ENCODE measurements at places on chromosomes 7 and 10.

DNA sequence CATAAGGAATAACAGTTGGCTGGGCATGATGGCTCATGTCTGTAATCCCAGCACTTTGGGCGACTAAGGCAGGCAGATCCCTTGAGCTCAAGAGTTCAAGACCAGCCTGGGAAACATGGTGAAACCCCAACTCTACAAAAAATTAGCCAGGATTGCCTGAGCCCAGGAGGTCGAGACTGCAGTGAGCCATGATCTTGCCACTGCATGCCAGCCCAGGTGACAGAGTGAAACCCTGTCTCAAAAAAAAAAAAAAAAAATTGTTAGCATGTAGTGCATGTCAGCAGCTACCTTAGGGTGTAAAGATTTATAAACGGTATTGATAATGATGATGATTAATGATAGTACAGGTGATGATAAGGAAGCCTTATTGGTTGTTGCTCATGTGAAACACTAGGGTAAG, 331.2 kb upstream of the FZD1 start:
- DNase-seq, result no peak

GRCh38 chr10:58217612-58218011, 50.1 kb downstream of the IPMK start:
- DNase-seq, result peak; percentile 56

DNA sequence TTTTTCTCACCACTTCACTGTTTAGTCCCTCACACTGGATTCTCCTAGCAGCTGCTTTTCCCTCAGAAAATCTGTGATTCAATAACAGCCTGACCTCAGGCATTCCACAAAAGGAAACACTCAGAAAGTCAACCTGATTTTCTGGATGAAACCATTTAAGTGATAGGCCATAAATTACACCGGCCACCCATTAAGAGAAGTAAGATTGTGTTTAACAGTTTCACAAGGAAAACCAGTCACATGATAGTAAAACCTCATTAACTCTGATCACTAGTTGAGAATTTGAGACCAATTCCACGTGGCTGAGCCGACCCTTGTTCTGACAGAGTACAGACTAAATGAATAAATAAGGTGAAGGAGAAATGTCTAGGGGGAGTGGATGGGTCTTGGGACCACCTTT, 7.7 kb downstream of the GRM8 start:
- DNase-seq, result no peak

GRCh38 chr7:75575488-75576121, 83.5 kb downstream of the SPDYE5 start:
- DNase-seq, result peak; percentile 72

- no peak for DNase-seq
Observed at GRCh38 chr10:13908475-13908874, 321.7 kb downstream of the PRPF18 start.

- DNase-seq, result peak; percentile 84
Observed at GRCh38 chr10:30111340-30112022, 52.1 kb upstream of the JCAD start.

DNA sequence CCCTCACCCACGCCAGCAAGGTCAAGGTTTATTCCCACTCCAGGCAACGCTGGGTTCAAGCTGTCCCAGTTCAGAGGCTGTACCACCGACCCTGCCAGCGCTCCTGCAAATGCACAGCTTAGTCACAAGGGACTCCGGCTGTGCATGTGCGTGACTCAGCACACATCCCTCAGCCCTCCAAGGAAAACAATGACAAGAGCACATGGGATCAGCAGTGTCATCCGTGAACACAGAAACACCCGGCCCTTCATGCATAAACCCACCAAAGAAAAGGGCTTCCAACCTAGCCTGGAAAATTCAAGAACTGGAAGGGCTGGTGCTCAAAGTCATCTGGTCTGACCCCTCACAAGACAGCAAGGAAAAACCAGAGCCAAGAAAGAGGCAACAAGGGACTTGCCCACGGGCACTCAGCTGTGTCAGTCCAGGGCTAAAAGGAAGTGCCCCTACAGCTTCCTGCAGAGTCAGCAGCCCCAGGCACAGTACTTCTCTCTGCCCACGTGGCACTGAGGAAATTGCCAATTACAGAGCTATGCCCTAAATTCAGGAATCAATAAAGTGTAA, 106.1 kb downstream of the KCNMA1 start:
- DNase-seq, result peak; percentile 93

- no peak for DNase-seq
Observed at GRCh38 chr7:30923009-30923773, 11.5 kb downstream of the AQP1 start.

- no peak for DNase-seq
Observed at GRCh38 chr7:584122-584465, 64.4 kb upstream of the PDGFA start.

DNA sequence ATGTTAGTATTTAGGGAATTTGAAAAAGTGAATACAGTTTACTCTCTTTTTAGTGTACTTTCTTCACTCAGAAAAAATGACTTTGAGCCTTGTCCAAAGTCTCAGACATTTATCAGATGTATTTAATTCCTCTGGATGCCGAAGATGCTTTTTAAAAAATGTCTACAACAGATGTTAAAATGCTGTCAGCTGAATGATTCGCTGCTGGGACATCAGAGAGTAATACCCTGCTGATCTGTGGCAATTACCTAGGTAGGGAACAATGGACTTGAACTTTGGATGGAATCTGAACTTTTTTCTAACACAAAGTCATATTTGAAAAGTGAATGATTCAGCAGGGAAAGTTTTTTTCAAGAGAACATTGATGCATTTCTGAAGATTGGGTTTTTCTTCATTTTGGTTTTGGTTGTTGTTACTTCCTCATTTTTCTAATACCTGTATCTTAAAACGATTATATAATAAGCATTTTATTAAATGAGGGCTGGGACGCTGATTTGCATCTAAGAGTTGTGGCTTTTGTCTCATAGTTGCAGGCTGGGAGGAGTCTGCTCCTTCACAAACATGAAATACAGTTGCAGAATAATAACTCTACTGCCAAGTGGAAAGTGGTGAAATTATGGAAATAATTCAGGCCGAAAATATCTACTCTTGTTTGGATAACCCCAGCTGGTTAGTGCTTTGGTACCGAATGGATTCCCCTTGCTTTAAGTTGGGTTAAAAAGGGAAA, 98.0 kb downstream of the SPAG6 start:
- peak; percentile 47 for DNase-seq

- DNase-seq, result no peak
Observed at GRCh38 chr10:3126249-3126648, 46.3 kb downstream of the PITRM1 start.

GRCh38 chr10:48648172-48648942, 36.3 kb upstream of the WDFY4 start:
- no peak for DNase-seq

DNA sequence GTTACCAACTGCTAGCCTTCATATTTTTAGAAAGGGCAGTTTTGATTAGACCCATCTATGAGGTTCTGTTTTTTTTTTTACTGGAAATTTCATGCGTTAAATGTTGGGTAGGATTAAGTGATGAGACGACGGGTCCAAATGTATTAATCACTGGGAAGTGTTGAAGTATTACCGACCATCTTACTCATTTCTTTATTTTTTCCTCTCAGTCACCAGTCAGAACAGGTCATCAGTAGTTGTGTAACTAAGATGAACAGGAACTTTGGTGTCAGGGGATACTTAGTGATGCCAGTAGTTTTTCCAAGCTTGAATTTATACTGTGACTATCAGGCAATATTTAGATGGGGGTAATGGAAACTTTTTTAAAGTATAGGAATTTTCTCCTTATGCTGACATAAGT, 14.2 kb downstream of the TFAM start:
- peak; percentile 69 for DNase-seq

- no peak for DNase-seq
Observed at GRCh38 chr7:29255199-29255878, 60.8 kb downstream of the CHN2 start.

- peak; percentile 48 for DNase-seq
Observed at GRCh38 chr7:100053215-100053614, 3.6 kb downstream of the ZSCAN21 start.

DNA sequence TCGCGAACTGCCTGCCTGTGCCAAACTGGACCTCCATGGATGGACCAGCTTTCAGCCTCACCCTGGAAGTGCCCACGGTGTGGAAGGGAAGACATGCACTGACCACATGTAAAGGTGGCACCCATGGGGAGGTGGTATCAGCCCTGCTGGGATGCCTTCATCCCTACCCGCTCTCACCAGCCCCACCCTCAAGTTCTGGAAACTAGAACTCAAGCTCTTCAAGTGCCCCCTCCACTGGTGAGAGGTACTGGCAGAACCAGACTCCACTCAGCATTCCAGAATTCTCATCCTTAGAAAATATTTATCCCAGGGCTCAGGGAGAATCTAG, 5.9 kb downstream of the ZNF488 start:
- no peak for DNase-seq

- no peak for DNase-seq
Observed at GRCh38 chr10:8275911-8276310, 221.4 kb downstream of the GATA3 start.

- DNase-seq, result peak; percentile 64
Observed at GRCh38 chr10:110522365-110522988, 24.8 kb downstream of the DUSP5 start.

GRCh38 chr10:126481181-126481580, 92.9 kb upstream of the ADAM12 start:
- peak; percentile 38 for DNase-seq

GRCh38 chr10:107653832-107654287, 489.4 kb upstream of the SORCS1 start:
- DNase-seq, result peak; percentile 21

DNA sequence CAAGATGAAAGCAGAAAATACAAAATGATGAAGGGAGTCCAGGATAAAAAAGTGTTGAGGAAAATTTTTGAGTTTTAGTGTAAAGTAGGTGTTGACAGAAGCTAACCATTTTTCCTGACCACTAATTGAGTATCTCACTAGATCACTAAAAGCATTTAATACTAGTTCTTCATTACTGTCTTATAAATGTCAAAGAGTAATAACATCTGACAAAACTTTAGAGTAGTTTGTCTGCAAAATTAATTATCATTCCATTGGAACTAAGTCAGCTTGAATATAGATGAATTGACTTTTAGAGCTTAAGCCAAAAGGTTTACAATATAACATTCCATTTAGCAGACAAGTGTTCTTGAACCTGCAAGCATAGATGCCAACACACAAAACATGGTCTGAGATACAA, 232.9 kb downstream of the FOXP2 start:
- peak; percentile 3 for DNase-seq

- DNase-seq, result peak; percentile 17
Observed at GRCh38 chr7:31815796-31816195, 128.8 kb downstream of the PPP1R17 start.

DNA sequence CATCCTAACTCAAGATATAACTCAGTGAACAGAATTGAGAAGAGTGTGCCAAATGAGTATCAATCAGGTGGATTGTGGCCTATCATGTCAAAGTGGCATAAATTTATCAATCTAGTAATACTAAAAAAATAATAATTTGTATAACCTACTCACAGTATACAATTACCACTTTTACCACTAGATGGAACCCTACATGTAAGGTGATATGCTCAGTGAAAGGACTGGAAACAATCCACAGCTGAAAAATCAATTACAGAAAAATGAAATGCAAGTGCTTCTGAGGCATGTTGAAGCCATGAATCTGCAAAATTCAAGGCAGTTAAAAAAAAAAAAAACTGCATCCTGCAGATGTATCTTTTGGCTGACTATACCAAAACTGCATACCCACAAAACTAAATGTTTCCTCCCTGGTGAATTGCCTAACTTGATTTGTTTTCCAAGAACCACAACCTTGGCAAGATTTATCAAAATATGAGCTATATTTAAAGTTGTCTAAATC, 13.9 kb downstream of the ARHGAP19 start:
- DNase-seq, result peak; percentile 86

DNA sequence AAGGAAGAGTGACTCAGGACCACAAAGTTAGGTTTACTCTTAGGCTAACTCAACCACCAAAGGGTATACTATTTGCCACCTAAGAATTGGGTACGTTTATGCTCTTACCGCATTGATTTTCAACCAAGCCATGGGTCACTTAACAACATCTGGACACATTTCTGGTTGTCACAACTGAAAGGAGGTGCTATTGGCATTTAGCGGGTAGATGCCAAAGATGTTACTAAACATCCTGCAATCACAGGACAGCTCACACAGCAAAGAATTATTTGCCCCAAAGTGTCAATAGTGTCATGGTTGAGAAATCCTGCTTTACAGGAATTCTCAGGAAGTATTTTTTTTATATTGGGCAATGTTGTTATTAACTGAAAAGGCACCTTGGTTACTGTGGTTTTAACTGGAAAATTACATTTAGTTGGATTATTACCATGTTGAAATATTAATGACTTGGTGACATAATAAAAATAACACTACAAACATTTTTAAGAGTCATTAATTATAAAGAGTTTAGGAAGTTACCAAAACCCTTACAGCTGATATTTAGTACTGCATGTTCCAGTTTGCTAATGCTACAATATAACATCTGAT, 185.0 kb upstream of the TMEM196 start:
- DNase-seq, result peak; percentile 90

- DNase-seq, result peak; percentile 75
Observed at GRCh38 chr10:103040418-103040817, 122.3 kb downstream of the CNNM2 start.

DNA sequence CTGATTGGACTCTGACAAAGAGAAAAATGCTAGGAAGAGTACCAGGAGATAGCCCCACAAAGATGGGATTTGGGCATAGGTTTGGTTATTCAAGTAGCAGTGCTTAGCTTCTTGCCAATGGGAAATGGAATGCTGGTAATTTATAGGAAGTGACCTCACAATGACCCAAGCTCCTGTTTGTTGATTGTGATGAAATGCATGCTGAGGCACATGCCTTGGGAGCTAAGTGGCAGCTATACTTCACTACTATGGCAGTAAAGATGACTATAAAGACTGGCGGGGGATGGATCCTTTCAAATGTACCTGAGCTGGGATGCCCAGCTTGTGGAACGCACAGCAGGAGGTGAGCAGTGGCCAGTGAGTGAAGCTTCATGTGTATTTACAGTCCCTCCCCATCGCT, 153.8 kb downstream of the ZNF22 start:
- DNase-seq, result no peak

DNA sequence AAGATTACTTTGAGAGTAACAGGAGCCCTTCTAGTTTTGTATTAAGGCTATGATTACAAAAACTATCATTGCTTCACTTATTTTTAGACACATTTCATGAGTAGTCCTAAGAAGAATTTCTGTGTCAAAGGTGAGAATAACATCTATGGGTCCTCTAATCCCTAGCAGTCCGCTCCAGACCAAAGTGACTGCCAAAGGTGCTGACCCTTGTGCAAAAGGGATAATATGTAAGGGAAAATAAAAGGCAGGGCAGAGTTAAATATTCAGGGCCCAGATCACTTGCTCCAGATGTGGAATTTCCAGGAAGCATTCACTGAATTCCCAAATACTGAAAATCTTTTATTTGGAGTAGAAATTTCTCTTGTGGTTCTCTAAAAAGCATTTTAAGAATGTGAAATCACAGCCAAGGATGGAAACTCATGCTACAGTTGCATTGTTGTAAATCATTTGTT, 29.3 kb downstream of the RHOBTB1 start:
- peak; percentile 95 for DNase-seq

DNA sequence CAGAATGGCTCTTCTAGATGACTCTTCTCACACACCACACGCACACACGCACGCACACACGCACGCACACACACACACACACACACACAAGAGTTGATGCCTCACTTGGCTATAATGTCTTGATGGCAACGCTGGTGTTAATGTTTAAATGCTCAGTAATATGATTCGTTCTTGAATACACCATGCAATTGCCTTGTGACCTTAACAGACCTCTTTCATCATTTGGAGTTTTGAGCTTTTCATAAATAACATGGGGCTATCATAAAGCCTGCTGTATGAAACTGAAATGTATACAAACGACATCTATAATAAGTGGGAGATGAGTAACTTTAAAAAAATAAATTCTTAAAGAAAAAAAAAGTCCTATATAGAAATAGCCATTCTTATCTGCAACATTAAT, 8.2 kb downstream of the JCAD start:
- DNase-seq, result no peak

GRCh38 chr7:55160539-55160938, 141.7 kb downstream of the EGFR start:
- peak; percentile 76 for DNase-seq

All from fibroblast of skin of right biceps (primary cell).